ENCODE measurements at places on chromosomes 3 and 15. TPM values are rescaled to one million over a fixed set of nuclear protein-coding genes. Genes with fewer than 3 reads are reported as not detected.

The CPLX3 gene
- not detected for total RNA-seq

The EFCC1 gene
- total RNA-seq: under 0.01 TPM

The SI gene
- total RNA-seq: not detected

The MRAS gene
- total RNA-seq: 69.1 TPM

The PDZRN3 gene
- total RNA-seq: 14.3 TPM

The SOX14 gene
- total RNA-seq: not detected

The NR2F2 gene
- total RNA-seq: 8.5 TPM

The PPM1M gene
- total RNA-seq: 26.1 TPM

The DCP1A gene
- 10.8 TPM for total RNA-seq

The GOLGA8M gene
- total RNA-seq: 0.45 TPM

The KBTBD12 gene
- total RNA-seq: not detected

The COPS2 gene
- 75.5 TPM for total RNA-seq

The USP50 gene
- not detected for total RNA-seq

The IFT57 gene
- 49.8 TPM for total RNA-seq

The CD80 gene
- total RNA-seq: not detected

The EFL1 gene
- total RNA-seq: 17.9 TPM

The HTR3E gene
- not detected for total RNA-seq

The IGSF10 gene
- 0.15 TPM for total RNA-seq

The SCN10A gene
- not detected for total RNA-seq

The ISLR gene
- total RNA-seq: 87.3 TPM

The THSD4 gene
- total RNA-seq: 13.7 TPM

The CRTAP gene
- 251 TPM for total RNA-seq

The FBN1 gene
- 1,470 TPM for total RNA-seq

The SAMMSON gene
- not detected for total RNA-seq

The CKMT1B gene
- not detected for total RNA-seq

The LRRIQ4 gene
- total RNA-seq: not detected

The SLC30A4 gene
- 7.8 TPM for total RNA-seq

The PARP14 gene
- 48.7 TPM for total RNA-seq

The CASR gene
- not detected for total RNA-seq

The TMEM108 gene
- 0.12 TPM for total RNA-seq

The AGTR1 gene
- total RNA-seq: 1.9 TPM

The ALPK3 gene
- total RNA-seq: 0.12 TPM

The LRRC3B gene
- total RNA-seq: not detected

The CSTA gene
- total RNA-seq: 5.1 TPM

The SLC22A13 gene
- 0.94 TPM for total RNA-seq

The PPP1R14D gene
- total RNA-seq: not detected

The CCDC39 gene
- not detected for total RNA-seq

The NUP210 gene
- total RNA-seq: not detected

The SCN11A gene
- under 0.01 TPM for total RNA-seq

The ATP8B4 gene
- 0.30 TPM for total RNA-seq

The ZNF860 gene
- 0.38 TPM for total RNA-seq

The CLDN16 gene
- total RNA-seq: not detected
